ENCODE measurements at places on chromosomes 3 and 15.

GRCh38 chr3:196169836-196170240 is 41.4 kb downstream of the ZDHHC19 start:
- DNase-seq: no peak

DNA sequence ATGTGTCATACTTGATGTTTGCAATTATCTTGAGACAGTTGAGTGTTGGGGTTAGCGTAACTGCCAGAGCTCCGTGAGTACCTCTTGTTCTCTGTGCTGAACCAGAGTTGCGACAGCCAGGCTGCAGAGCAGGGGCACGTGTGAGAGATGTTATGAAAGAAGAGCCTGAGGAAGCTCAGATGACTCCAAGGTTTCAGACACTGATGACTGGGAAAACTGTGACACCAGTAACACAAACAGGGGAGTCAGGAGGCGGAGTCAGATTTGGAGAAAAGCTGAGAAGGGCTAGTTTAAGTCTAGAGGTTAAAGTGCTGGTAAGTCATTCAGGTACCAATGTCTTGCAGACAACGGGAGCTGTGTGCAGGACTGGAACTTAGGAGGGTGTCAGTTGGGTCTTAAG is 45.0 kb downstream of the BLM start:
- DNase-seq: no peak

DNA sequence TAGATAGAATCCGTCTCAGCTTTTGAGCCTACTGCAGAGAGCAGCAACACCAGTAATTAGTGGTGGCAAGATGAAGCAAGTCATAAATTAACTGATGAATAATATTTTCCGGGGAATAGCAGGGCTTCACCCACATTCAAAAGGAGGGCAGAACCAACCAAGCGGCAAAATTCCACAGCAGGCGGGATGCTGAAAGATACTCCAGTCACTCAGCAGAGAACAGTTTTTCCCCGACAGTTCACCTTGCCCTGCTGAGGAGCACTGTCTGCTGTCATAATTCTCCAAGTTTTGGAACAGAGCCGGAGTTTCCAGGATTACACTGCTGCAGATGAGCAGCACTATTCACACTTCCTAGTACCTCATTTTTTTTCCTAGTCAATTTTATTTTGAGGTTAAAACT is 274.7 kb downstream of the CD47 start:
- no peak for DNase-seq

DNA sequence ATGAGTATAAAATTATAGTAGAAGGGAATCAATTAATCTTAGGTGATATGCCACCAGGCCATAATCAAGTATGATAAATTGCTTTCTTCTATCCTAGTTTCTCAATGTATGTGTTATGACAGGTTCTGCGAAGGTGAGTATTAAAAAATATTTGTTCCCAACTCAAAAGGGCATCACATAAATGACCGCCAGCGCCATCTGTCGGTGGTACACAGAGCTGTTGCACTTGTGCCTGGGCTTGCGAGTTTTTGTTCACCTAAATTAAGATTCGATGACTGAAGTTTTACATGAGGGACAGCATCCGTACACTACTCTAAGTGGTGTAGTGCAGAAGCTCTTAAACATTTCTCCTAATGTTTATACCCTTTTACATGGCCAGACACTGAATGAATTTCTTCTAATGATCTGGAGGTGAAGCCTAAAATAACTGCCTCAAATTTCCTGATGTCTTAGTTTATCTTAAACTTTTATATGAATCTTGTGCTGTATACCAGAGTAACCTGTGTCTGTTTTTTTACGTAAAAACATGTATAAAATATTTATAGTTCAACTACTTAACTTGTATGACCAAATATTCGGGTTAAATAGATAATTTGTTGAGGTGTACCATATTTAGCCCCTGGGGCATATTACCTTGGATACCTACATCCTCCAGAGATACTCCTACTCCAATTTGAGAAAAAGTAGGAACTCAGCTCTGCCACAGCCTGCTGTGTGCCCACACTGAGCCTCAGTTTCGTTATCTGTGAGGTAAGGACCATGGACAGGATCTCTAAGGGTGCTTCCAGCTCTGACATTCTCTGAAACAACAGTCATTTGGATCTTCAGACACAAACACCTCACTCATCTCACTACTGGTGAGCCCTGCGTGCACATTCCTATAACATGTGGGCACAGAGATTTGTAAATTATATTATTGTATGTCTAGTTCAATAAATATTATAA is 365.6 kb downstream of the MAGI1 start:
- DNase-seq: no peak

- DNase-seq: no peak
These were observed 158.8 kb downstream of the ALCAM start for GRCh38 chr3:105525531-105525930.

DNA sequence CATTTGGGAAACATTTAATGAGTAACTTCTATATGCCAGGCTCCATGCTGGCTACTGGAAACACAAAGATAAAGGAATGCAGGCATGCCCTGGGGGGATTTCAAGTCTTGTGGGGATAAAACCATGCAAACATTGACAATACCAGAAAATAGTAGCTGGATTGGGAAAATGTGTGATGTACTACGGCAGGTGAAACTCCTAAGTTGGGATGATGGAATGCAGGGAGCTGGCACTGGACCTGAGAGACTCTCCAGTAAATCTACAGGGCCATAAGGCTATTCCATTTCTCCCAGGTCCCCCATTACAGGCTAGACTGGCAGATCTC is 68.2 kb upstream of the NTRK3 start:
- no peak for DNase-seq

GRCh38 chr15:51864408-51865056 is 35.1 kb downstream of the TMOD3 start:
- no peak for DNase-seq

DNA sequence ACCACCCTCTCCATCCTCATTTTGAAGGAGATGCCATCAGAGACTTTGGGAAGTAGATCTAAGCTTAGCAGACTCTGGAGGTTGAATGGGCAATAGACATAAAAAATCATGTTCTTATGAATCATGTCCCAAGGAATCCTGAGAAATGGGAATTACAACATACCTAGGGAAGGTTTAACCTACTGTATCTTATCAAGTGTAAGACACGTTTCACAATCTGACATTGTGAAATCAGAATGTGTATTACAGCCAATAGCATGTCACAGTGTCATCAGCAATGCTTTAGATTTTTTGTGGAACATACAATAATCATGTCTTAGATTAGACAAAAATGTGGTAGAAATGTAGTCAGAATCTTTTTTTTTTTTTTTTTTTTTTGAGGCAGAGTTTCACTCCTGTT is 332.4 kb upstream of the TLE3 start:
- DNase-seq: no peak

All from CD4-positive, alpha-beta T cell treated with Interleukin-4 for 4 hours (primary cell).